ENCODE measurements at places on chromosomes 1 and 21. TPM values are rescaled to one million over a fixed set of nuclear protein-coding genes. Genes with fewer than 3 reads are reported as not detected.

The CHI3L1 gene
- 6.4 TPM for polyA plus RNA-seq

The PRXL2B gene
- polyA plus RNA-seq: 7.0 TPM

The MACO1 gene
- 14.5 TPM for polyA plus RNA-seq

The TNFRSF25 gene
- polyA plus RNA-seq: 1.7 TPM

The FMO1 gene
- 32.2 TPM for polyA plus RNA-seq

The CPT2 gene
- 12.0 TPM for polyA plus RNA-seq

The BTBD19 gene
- polyA plus RNA-seq: 7.1 TPM

The CELA2A gene
- 7.5 TPM for polyA plus RNA-seq

DNA sequence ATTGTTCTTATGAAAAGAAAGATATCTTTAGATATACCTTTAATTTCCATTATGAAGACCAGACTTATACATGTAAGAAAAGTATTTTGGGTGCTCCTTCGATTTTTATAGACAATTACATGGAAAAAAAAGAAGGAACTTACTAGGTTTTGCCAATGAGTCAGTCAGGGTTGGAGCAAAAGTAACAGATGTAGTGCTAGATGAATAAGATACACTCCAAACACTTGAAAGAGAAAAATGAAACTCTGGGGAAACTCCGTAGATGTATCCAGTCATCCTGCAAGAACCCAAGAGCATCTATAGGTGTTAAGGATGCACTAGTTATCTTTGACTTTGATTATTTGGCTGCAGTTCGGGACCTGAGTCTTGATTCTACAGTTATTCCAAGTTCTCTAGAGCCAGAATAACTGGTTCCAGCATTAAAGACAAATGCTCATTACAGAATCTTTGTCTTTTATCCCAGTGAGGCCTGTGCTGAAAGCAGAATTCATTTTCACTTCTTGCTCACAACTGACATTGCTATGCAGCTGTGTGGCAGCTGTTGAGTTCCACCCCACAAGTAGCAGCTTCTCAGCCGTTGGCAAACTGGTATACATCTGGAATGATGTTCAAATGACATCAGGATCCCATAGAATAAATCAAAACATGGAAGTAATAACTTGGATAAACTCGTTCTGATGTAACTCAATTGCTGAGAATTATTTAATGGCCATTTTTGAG is 326.1 kb downstream of the ASTN1 start:
- no peaks in the 10 kb centered on the region for H3K27me3 ChIP-seq
- no peak overlapping the region for H3K27ac ChIP-seq
- DNase-seq: no peak
- no peaks in the 10 kb centered on the region for H3K4me1 ChIP-seq
- no peaks in the 10 kb centered on the region for H3K36me3 ChIP-seq

DNA sequence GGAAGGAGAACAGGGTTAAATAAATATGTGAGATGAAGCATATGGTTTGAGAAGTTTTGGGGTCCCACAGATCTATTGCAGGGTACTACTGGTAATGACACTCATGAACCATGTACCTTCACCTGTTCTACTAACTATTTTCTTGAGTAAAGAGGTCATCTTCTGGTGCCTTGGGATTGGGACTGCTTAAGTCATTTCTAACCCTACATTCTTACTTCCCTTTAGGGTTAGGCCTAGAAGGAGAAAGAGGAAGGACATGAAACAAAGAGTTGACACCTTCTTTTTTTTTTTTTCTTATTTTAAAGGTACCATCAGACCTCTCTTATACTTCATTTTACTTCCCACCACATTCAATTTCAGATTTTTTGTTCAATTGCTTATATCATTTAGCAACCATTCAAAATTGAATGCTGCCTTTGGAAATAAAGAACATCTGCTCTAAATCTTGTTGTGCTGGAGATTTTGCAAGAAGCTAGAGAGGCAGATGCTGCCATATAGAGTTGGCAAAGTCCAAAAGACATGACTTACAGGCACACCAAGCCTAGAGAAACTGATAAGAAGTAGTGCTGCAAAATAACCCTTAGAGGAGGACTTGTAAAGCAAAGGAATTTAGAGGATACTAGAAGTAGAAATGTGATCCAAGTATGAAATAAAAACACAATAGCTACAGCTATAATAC is 374.4 kb upstream of the ST6GALNAC5 start:
- H3K4me1 ChIP-seq: peaks cover 1% of the 10 kb centered on the region
- H3K36me3 ChIP-seq: no peaks in the 10 kb centered on the region
- H3K27ac ChIP-seq: no peak overlapping the region
- DNase-seq: no peak
- no peak overlapping the region for H3K4me3 ChIP-seq

- DNase-seq: peak; percentile 42
- H3K4me1 ChIP-seq: peaks cover 51% of the 10 kb centered on the region
- peak overlapping the region; percentile 89 for H3K27ac ChIP-seq
- H3K36me3 ChIP-seq: no peaks in the 10 kb centered on the region
Measured at GRCh38 chr1:27576806-27577227, 27.1 kb downstream of the AHDC1 start.

- H3K27ac ChIP-seq: no peak overlapping the region
- H3K4me3 ChIP-seq: no peak overlapping the region
- no peak for DNase-seq
- H3K4me1 ChIP-seq: no peaks in the 10 kb centered on the region
- H3K36me3 ChIP-seq: no peaks in the 10 kb centered on the region
- no peaks in the 10 kb centered on the region for H3K27me3 ChIP-seq
Measured at GRCh38 chr1:5979536-5980313, 12.5 kb downstream of the NPHP4 start.

- no peaks in the 10 kb centered on the region for H3K4me1 ChIP-seq
- H3K36me3 ChIP-seq: no peaks in the 10 kb centered on the region
- H3K27me3 ChIP-seq: no peaks in the 10 kb centered on the region
- H3K27ac ChIP-seq: no peak overlapping the region
- no peak for DNase-seq
Measured at GRCh38 chr1:200376528-200376927, 33.3 kb downstream of the ZNF281 start.

DNA sequence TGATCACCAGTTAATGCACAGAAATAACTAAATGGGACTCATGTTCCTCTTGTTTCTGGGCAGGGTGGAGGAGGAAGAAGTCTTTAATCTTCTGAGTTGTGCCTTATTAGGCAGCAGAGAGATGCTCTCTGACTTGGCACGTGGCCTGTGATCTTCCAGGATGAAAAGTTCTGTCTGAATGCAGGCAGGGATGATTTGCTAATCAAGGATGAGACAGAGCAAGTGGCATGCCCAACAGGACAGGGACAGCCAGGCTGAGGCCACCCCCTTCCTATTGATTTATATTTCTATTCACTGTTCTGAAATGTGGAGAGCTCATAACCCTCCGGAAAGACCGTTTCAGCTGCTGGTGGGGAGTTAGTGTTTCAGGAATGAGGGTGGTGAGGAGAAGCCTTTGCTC is 477.8 kb upstream of the CAMK1G start:
- no peaks in the 10 kb centered on the region for H3K36me3 ChIP-seq
- DNase-seq: no peak
- no peaks in the 10 kb centered on the region for H3K4me1 ChIP-seq
- no peak overlapping the region for H3K4me3 ChIP-seq
- no peak overlapping the region for H3K27ac ChIP-seq
- no peaks in the 10 kb centered on the region for H3K27me3 ChIP-seq

DNA sequence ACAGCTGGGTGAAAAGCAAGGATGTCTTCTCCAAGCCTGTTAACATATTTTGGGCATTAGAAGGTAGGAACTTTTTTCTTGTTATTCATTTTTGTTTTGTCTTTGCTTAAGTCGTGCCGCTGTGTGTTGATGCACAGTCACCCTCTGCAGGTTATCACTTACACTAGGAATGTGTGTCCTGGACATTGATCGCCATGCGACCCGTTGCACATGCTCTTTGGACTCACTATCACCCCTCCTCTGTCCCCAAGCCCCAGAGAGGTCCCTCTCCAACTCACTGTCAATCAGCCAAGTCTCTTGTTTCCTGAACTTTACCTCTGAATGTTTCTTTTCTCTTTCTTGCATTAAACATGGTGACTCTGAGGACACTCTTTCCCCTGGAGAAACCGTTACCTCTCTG is 40.0 kb upstream of the CD101 start:
- DNase-seq: no peak
- no peaks in the 10 kb centered on the region for H3K27me3 ChIP-seq

DNA sequence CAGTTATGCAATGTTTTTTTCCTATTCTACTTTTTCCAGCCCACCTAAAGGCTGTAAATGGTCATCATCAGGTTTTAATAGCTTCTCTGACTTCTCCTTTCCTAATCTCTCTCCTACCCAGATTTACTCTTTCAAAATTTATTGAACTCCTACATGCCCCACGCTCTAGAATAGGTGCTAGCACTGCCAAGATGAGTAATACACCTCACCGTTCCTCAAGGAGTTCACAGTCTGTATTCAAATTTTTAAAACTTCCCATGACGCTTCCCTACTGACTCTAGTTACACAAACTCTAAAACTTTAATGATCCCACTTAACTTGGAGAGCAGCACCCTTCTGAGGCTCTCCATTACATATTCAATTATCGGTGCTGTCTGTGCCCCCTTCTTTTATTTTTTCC is 51.6 kb downstream of the ALG14 start:
- H3K36me3 ChIP-seq: no peaks in the 10 kb centered on the region
- peak overlapping the region; percentile 81 for H3K27ac ChIP-seq
- no peak for DNase-seq
- H3K27me3 ChIP-seq: no peaks in the 10 kb centered on the region
- peaks cover 2% of the 10 kb centered on the region for H3K4me1 ChIP-seq
- no peak overlapping the region for H3K4me3 ChIP-seq

DNA sequence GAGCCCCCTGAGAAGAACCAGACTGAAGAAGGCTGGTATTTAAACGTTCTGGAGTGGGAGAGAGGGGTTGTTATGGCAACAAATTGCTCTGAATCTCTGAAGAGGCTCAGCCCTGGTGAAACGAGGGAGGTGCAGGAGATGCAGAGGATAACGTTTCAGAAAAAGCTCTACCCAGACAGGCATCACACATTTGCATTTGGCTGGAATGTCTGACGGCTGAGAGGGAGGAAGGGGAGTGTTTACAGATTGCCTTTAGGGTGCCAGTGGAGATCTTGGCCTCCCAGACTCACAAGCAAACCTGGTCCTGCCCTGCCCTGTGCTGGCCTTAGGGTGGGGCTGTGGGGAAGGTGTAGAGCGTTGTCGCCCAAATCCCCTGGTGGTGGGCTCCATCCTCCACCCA is 169.0 kb upstream of the AJAP1 start:
- H3K4me1 ChIP-seq: no peaks in the 10 kb centered on the region
- no peak for DNase-seq
- H3K27me3 ChIP-seq: no peaks in the 10 kb centered on the region
- no peak overlapping the region for H3K27ac ChIP-seq

DNA sequence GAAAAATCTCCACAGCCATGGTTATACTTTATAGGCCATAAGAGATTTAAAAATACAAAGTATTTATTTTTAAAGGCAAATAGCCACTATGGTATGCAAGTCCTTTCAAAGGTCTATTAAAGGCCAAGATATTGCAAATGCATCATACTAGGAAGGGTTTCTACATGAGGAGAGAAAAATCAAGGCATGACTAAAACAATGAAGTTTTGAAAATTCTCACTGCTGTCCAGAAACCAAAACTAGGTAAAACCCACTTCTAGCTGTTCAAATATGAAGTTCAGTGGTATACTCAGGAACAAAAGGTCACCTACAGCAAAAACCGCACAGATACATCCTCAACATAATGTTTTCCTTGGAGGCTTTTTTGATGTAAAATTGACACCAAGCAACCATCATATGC is 75.0 kb downstream of the EPS15 start:
- no peaks in the 10 kb centered on the region for H3K4me1 ChIP-seq
- no peak overlapping the region for H3K27ac ChIP-seq
- no peak overlapping the region for H3K4me3 ChIP-seq
- H3K27me3 ChIP-seq: no peaks in the 10 kb centered on the region
- no peak for DNase-seq

GRCh38 chr1:150663321-150663720 is 33.6 kb downstream of the GOLPH3L start:
- peaks cover 2% of the 10 kb centered on the region for H3K4me1 ChIP-seq
- no peaks in the 10 kb centered on the region for H3K27me3 ChIP-seq
- H3K27ac ChIP-seq: no peak overlapping the region
- no peak for DNase-seq
- H3K4me3 ChIP-seq: no peak overlapping the region

DNA sequence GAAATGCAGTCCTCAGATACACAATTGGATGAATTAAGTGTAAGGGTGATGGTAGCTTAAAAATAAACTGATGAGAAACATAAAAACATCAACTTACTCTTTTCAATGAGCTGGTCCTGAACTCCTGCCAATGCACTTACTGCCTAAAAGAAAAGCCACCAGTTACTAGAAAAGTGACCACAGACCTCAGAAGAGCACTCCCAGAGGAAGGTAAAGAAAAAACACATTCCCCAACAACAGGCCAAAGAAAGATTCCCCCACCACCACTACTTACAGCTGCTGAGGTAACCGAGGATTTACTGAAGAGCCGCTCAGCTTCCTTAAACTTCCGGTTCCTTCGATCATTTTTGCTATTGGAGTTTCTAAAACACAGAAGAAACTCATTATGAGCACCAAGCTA is 5.4 kb downstream of the MEAF6 start:
- H3K27me3 ChIP-seq: no peaks in the 10 kb centered on the region
- no peak overlapping the region for H3K4me3 ChIP-seq
- H3K36me3 ChIP-seq: no peaks in the 10 kb centered on the region
- no peak overlapping the region for H3K27ac ChIP-seq
- H3K4me1 ChIP-seq: peaks cover 8% of the 10 kb centered on the region

DNA sequence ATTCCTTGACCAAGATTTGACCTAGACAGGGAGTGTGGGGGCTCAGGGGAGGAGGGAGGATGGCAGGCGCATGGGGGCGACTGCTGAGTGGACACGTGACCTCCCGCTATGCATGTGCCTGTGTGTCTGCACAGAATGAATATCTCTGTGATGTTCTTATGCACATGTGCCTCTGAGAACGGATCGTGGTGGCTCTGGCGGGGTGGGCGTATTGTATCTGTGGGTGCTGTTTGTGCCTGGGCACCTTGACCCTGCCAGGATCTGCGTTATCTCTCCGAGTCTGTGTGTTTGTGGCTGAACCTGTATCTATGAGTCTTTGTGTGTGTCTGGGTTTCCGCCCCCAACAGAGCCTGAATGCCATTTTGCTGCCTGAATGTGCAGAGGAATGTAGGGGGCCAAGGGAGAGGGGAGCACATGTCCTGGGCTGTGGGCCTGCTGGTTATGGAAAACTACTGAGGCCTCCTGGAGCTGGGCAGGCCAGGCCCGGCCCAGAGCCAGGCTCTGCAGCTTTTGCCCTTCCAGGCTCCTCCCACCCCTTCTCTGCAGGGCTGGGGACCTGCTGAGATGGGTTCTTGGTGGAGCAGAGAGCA is 102.5 kb downstream of the EBNA1BP2 start:
- no peak overlapping the region for H3K4me3 ChIP-seq
- H3K27ac ChIP-seq: no peak overlapping the region
- H3K27me3 ChIP-seq: no peaks in the 10 kb centered on the region
- DNase-seq: no peak
- peaks cover 5% of the 10 kb centered on the region for H3K4me1 ChIP-seq
- H3K36me3 ChIP-seq: no peaks in the 10 kb centered on the region

GRCh38 chr1:45018599-45019230 is 6.7 kb downstream of the UROD start:
- H3K4me1 ChIP-seq: peaks cover 2% of the 10 kb centered on the region
- no peaks in the 10 kb centered on the region for H3K36me3 ChIP-seq
- H3K27ac ChIP-seq: no peak overlapping the region
